Mesenchymal stem cell (in vitro differentiated cells and primary cell): ENCODE measurements at places on chromosomes 6 and 20.

GRCh38 chr20:33840759-33841435 lies 29.7 kb downstream of the CHMP4B start:
- DNase-seq: no peak

DNA sequence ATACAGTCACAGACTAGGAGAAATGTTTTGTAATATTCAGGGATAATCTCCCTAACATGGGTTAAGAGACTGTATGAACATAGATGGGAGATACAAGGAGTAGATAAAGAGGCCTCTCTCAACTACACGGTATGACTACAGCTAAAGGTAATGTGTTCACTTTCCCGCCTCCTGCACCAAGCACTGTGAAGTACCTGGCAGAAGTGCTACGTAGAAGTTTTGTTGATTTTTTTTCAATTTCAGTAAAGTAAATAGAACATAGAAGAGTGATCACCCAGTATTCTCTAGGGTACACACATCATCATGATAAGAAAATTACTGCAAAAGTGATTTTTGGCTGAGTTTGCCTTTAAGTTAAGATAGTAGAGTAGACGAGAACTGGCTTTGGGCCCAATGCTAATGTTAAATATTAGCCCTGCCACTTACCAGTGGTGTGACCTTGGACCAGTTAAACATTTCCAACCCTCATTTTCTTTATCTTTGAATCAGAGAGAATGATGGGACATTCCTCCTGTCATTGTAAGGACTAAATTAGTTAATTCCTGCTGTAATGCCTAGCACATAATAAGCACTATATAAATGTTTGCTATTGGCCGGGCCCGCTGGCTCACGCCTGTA lies 183.6 kb downstream of the COL9A1 start:
- no peak for DNase-seq

DNA sequence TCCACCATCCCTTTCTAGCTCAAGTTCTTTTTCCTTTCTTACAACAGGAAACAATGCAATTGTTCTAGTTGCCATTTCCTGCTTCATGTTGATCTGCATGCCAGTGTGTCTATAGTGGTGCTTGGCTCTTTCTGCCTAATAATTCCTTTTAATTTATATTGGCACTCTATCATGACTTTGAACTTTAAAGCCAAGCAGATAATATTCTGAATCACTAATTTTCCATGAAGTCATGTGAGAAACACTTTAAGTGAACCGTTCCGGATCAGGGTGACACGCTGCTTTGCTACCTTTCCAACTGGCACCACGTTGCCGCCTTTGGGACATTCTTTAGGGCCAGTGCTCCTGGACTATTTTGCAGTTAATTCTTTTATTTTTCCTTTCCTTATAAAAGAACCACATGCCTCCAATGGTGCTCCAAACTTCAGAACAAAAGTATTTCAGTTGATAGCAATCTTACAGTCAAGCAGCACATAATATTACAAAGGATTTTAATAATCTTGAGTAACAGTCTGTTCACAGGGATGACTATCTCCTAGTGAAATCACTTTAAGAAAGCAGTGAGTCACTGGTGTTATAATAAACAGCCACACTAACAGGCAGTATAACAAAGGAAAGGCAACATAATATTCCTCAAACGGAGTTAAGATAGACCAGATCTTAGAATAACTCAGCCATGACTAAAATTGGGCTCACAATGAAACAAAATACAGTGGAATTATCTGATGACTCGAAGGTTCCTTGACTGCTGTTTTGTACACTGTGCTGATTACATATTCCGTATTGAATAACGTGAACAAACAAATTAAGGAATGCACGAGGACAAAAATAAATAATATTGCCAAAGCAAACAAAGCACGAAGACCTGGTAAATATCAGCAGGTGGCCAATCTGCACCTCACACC lies 19.0 kb upstream of the BLOC1S5 start:
- DNase-seq: peak; percentile 90

DNA sequence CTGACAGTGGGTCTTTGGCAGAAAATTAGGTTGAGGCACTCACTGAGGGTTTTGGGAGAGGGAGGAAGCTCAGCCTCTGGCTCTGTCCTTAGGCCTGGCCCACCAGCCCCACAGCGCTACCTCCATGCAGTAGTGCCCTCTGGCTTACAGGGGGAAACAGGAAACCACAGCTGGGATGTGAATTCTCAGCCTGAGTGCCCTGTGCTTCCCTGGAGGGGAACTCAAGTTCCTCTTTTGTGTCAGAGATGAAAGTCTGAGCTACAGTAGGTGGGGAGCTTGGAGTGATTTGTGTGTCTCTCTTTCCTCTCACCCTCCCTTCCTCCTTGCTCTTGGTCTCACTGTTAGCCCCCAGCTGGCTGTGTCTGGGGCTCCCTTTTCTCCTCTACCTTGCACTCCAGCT lies 48.2 kb upstream of the BLCAP start:
- DNase-seq: no peak

- no peak for DNase-seq
Observed at GRCh38 chr6:42694586-42694985, 27.8 kb downstream of the PRPH2 start.

GRCh38 chr6:170080828-170081371 lies 210.0 kb downstream of the DLL1 start:
- no peak for DNase-seq

- no peak for DNase-seq
Observed at GRCh38 chr6:167706313-167707109, 120.2 kb upstream of the AFDN start.

DNA sequence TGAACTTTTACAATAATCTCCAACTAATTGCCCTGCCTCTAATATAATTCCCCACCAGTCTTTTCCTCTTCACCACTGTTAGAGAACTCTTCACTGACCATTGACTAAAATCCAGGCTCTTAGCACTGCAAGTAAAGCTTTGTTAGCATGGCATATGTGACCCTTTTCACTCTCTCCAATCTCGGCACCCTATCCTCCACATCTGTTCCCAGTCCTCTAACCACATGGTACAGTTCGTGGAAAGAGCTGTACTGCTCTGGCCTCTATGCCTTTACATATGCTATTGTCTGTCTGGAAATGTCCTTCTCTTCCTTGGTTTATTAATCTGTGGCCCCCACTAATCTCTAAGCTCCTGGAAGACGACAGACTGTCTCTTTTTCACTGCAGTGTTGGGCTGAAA lies 63.0 kb upstream of the EIF2S2 start:
- DNase-seq: no peak
